Glutamatergic neuron (in vitro differentiated cells): ENCODE measurements at places on chromosomes 6 and 20.

- no peak for DNase-seq
These were observed 320.7 kb downstream of the RNF144B start for GRCh38 chr6:18707714-18708439.

GRCh38 chr20:56423886-56424285 lies 11.8 kb downstream of the CASS4 start:
- DNase-seq, result no peak

GRCh38 chr6:42255050-42255449 lies 37.4 kb upstream of the MRPS10 start:
- DNase-seq, result no peak

DNA sequence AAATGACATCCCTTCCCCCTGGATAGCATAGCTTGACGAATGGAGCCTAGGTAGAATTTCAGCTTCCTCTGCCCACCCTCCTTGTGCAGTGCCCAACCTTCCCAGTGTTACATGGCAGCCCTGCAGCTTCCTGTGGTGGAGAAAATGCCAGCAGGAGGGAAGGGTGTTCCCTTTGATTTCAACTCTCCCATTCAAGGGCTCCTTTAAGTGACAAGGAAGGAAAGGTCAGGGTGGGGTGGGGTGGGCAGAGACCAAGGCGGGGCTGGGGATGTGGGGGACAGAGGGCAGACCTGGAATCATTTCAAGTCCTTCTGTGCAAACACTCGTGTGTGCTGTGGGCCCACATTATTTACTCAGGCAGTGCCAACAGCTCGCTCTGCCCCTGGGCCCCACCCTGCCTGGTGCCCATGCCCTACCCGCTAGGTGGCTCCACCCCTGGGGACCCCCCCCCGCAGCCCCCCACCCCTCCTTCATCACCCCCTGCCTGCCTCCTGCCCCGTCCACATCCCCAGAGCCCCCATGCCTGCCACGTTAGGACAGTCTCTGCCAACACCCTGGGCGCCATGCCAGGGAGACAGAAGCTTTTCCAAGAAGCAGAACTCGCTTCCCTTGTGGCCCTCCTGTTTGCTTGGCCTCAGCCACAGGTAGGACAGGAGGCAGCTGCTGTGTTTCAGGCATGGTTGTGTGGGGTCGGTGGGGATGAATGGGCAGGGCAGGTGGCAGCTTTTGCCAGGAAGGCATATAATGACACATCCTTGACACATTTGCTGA lies 9.4 kb downstream of the SPDEF start:
- DNase-seq, result no peak

DNA sequence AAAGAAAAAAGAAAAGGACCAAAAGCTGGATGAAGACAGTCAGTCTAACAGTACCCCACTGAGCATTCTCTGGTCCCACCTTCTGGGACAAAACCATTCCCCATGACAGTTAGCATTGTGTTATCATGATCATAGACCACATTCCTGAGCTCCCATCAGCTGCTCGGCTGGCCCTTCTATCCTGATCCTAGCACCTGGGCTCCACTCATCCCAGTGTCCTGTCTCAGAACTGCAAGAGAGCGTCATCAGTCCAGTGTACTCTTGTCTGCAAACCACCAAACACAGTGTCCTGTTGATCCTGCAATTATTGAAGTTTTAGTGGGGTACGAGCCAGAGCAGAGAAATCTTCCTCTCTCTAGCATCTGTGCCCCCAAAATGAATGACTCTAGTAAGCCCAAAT lies 16.0 kb upstream of the TAAR1 start:
- no peak for DNase-seq

DNA sequence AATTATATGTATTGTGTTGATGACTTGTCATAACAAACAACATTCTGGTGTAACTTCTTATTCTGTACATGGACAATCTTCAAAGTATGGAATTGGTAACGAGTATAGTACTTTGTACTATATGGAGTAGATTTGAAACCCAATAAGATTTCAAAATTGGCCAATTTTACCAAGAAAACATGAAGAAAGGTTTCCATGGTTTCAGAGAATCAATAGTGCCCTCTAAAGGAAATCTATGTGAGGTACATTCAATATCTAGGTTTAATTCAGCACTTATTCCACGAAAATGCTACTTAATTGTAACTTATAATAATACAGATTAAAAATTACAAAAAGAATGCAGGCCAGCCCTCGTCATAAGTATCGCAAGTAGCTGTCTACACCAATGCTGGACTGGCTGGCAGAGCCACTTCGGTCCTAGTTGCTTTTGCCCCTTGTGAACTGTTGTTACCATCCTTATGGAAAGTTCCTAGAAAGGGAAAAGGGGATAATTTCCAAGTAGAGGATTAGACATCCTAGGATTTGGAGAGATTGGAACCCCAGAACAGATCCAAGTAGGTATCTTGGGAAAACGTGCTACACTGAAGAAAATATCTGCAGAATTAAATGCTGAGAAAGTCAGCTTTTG lies 70.9 kb downstream of the LCA5 start:
- no peak for DNase-seq

- peak; percentile 31 for DNase-seq
These were observed 37.3 kb downstream of the PSMG4 start for GRCh38 chr6:3296078-3296477.
